Activated T-helper 1 cell treated with anti-CD3 and anti-CD28 coated beads, Interleukin-2, amount 50 U/mL, for 16 hours (primary cell): ENCODE measurements at places on chromosomes 1 and 21.

GRCh38 chr1:116990612-116991151, 10.9 kb upstream of the CD101 start:
- no peak for DNase-seq

GRCh38 chr1:44077421-44077820, 41.2 kb upstream of the KLF17 start:
- DNase-seq = no peak

- DNase-seq = no peak
These were observed 34.3 kb upstream of the HMCN1 start for GRCh38 chr1:185699874-185700273.

DNA sequence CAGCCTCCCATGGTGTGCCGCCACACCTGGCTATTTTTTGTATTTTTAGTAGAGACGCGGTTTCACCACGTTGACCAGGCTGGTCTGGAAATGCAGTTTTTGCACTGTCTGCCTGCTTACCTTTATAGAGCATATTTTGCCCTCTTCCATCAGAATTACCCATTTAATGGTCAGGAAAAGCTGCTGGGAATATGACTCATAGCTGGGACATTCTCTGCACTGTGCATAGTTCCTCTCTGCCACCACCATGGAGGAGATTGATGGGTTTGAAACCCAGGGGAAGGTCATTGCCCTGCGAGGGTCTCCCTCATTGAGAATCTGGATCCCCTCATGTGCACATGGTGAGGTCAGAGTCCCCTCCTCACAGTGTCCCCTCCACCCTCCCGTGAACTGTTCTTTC, 32.1 kb downstream of the MX1 start:
- no peak for DNase-seq

DNA sequence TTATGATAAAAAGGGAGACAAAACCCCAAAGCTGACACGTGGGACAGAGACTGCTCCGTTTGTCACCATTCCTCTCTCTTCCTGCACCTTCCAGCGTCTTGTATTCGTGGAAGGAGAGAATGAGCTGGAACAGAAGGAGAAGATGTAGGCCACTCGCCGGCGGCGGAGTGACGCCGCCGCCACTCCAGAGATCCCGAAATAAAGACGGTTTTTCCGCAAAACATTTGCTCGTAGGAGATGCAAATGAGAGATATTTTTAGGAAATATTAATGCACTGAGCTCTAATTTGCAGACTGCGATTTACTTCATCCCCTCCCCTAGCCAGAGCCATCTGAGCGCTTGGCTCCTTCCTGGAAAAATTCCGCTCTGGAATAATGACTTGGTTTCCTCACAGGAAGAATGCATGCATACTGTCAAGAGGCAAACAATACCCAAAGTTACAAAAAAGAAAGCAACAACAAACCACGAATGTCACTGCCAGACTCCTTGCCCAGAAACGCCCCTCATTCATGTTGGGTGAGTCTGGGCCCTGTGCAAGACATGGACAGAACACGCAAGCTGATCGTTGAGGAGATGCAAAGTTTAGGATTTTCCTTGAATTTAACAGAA, 18.0 kb upstream of the ADARB1 start:
- no peak for DNase-seq

DNA sequence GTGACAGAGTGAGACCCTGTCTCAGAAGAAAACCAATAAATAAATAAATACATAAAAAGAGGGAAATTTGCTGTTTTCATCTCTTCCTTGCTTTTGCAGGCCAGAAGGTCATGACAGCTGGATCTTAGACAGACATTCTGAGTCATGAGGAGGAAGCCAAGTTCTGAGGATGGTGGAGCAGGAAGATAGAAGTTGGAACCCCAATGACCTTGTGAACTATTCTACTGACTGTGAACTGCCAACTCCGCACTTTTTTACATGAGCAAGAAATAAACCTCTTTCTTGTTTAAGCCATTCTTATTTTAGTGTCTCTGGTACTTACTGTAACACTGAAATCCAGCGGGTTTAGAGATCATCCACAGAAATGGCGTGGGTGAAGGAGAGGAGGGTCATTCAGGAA, 8.5 kb downstream of the CD84 start:
- no peak for DNase-seq

GRCh38 chr1:14934867-14935266, 218.7 kb upstream of the TMEM51 start:
- no peak for DNase-seq

DNA sequence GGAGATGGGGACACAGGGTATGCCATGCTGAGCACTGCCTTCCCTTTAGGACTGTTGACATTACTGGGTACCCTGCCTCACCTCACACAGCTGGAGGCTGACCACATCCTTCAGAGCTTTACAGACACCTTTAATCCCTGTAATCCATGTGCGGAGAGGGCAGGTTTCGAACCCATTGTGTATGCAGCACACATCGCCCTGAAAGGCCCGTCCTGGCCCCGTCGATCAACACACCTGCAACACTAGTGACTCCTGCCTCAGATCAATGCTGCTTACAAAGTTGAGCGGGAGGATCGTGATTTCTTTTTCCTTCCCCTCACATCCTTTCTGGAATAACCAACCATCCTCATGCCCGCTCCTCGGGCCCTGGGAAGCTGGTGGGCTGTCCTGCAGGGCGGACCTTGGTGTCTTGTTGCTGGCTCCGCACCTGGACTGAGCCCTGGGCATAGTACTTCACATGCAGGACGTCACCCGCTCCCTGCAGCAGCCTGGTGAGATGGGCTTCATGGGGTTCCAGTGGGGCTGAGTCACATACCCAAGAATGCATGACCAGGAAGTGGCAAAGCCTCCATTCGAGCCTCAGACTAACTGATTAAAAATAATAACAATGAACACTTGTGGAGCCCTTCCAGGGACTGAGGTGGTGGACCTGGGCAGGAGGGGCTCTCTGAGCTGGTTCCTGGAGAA, 403.6 kb downstream of the PTPRU start:
- no peak for DNase-seq

DNA sequence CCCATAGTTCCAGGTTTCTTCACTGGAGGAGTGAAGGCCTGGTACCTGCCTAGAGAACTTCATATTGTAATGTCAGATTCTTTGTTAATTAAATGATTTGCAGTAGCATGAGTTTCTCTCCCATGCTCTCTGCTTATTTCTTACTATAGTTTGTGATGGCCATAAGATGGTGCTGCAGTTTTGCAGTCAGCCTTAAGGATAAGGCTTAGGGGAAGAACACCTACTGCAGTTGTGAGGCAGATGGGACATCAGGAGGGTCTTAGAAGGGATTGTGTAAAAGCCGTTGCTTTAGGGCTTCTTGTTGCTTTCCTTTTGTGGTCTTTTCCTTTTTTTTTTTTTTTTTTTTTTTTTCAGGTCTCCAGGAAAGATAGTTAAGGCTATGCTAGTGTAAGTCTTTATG, 61.8 kb downstream of the MACF1 start:
- no peak for DNase-seq

DNA sequence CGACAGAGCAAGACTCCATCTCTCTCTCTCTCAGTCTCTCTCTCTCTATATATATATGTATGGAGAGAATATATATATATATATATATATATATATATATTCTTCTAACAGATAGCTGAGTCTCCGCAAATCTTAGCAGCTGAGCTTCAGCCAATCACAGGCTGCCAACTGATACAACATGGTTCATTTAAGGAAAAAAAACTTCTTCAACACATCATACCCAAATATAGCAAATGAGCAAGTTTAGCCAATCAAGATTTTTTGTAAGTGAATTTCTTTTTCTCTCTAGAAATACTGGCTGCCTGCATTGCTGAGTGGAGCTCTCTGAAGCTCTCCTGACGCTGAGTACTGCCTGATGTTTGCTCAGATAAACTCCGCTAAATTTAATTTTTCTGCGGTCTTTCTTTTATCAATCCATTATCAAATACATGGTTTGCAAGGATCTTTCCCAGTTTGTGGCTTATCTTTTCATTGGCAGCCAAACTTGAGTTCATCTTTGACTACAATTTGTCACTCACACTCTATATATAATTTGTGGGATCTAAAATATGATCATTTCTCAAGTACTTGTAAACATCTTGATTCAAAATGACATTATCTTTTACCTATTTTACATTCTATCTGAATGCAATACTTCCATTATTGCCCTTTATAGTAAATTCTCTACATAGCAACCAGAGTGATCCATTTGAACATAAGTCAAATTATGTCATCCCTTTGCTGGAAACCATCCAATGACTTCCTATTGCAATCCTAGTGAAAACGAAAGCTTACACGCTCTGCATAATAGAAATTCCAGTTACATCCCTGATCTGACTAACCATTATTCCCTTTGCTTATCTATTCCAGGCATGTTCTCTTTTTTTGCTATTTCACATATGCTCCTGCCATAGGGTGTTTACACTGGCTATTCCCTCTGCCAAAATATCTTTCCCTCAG, 2131.7 kb downstream of the MRPL39 start:
- DNase-seq = no peak

DNA sequence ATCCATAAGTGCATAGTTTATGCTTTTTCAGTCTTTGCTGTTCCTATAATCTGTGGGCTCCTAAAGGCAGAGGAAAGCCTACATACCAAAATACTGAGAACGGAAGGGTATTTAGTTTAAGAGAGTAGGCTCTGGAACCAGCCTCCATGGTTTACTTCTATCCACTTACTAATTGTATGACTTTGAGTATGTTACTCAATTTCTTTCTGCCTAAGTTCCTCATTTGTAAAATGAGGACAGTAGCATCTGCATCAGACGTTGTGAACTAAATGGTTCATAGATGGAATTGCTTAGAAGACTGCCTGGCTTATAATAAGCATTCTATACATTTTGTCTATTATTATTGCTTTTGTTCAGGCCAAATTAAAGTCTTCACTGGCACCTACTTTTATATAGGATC, 111.0 kb downstream of the NTNG1 start:
- DNase-seq = no peak

DNA sequence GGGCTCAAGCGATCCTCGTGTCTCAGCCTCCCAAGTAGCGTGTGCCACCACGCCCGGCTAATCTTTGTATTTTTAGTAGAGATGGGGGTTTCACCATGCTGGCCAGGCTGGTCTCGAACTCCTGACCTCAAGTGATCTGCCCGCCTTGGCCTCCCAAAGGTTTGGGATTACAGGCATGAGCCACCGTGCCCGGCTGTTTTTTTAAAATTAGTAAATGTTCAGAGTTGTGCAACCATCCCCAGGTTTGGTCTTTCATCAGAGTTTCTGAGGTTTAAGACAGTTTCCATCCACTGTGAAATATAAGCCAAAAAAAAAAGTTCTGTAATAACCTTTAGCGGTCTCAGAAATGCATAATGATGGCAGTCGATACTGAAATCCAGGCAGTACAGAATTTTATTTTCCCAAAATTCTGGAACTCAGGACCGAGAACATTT, 550 bp upstream of the SYT11 start:
- DNase-seq = no peak

DNA sequence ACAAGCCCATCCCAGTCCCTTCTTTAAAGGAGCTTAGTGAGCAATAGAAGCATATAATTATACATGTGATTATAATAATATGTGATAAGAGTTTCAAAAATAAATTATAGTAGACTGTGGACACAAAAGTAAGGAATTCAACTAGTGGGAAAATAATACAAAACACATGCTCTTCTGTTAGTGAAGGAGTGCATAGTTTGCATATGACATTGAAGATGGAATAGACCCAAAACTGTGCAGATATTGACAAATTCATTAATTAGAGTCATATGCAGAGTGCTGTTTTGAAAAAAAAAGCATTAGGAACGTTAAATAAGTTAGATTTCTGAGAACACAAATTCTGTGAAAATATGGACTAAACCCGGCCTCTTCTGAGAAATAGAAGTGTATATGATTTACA, 278.8 kb downstream of the ASTN1 start:
- no peak for DNase-seq

DNA sequence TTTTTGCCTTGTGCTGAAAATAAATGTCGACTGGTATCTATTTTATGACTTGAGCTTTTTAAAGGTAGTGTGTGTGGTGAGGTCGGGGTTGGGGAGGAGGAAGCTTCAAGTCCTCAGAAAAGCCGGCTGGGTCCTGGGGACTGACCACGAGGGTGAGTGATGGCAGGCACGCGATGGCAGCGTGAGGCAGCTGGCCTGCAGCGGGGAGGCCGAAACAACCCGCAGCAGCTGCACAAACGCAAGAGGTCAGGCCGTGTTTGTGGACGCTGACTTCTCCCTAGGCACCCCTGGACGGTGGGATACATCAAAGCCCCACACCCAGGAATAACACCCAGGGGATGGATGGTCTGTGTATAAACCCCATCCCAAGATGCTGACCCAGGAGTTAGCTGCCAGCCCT, 51.4 kb downstream of the ZBTB18 start:
- no peak for DNase-seq

DNA sequence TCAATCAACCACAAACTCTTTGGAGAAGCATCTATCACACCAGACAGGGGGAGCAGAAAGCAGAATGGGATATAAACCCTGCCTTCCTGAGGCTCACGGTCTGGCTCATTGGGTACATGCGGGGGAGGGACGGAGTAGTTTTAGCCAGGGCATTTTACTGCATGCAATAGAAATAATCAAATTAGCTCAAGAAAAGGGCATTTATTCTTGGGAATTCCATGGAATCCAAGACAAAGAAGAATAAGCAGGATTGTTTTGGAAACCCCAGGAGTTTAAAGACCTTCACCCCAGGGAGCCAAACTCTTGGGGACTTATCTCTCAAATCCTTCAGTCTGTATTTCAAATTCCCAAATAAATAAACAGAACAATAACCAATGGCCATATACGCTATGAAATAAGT, 5.2 kb upstream of the KAZN start:
- no peak for DNase-seq

DNA sequence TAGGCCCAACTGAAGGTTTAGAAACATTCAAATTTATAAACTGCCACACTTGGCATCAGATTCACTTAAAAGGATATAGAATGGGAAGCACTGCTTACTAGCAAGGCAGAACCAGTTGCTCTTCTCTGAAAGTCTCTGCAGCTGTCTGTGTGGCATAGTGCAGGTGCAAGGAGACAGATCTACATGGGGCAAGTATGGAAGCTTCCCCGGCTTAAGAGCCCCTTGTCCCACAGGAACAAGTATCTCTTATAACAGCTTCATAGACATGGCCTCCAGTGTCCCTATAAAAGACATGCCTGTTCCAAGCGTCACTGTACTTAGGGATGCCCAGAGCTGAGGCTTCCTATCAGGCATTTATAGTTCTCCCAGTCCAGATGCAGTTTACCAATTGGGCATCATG, 26.5 kb downstream of the ZBTB8B start:
- DNase-seq = no peak
